ENCODE measurements at places on chromosomes 6 and 20.

DNA sequence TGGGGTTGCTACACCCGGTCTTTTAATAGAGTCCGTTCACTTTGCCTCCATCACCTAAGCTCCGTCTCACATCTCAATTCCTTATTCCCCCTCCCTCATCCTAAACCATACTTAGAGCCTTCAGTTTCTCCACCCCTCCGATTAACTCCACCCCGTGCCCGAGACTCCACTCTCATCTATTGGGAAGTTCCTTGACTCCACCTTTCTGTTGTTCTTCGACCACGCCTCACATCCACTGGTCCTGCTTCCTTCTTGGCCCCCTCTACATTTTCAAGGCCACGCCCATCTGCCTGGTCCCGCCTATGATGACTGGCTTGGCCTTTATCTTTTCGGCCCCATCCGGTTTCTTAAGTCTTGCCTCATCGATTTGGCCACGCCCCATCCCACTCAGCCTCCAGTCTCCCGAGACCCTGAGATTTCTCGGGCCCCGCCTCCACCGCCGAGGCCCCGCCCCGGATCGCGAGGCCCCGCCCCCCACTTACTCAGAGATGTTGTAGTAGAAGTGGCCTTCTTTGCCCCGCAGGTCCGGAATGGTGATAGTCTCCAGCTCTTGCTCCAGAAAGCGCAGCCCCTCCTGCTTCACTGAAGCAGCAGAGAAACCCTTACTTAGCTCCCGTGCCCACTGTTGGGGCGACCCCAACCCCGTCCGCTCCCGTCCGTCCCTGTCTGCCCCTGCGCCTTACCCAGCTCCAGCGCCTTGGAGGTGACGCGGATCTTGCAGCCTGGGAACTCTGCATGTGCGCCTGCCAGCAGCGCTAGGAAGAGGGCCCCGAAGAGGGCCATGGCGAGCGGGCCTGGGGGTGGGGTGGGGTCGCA, 1.1 kb downstream of the PLTP start:
- no peaks in the 10 kb centered on the region for H3K36me3 ChIP-seq
- peaks cover 19% of the 10 kb centered on the region for H3K4me1 ChIP-seq
- DNase-seq, result peak; percentile 92
- H3K27me3 ChIP-seq, result peaks cover 17% of the 10 kb centered on the region

GRCh38 chr6:29992807-29993206, 50.5 kb downstream of the HLA-A start:
- H3K36me3 ChIP-seq, result no peaks in the 10 kb centered on the region
- no peak overlapping the region for H3K4me3 ChIP-seq
- H3K27ac ChIP-seq, result no peak overlapping the region
- no peaks in the 10 kb centered on the region for H3K4me1 ChIP-seq
- DNase-seq, result no peak

DNA sequence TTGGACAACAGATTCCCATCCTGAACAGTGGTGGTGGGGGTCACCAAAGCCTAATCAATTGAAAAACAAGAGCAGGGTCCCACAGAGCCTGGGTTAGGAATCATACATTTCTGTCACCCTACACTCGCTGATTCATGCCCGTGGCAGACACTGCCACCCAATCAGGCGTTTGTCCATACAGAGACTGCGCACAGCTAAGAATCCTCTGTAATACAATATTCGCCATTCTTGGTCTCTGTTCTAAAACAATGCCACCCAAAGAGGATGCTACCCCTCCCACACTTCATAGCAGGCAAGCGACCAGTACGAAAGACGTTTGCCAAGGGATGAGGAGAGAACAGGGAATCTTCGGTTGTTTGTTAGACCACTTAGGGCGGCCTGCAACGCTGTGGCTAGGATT, 28.1 kb upstream of the SLC22A23 start:
- no peaks in the 10 kb centered on the region for H3K36me3 ChIP-seq
- H3K4me1 ChIP-seq, result peaks cover 3% of the 10 kb centered on the region
- no peak for DNase-seq
- H3K4me3 ChIP-seq, result no peak overlapping the region
- peaks cover 20% of the 10 kb centered on the region for H3K27me3 ChIP-seq

DNA sequence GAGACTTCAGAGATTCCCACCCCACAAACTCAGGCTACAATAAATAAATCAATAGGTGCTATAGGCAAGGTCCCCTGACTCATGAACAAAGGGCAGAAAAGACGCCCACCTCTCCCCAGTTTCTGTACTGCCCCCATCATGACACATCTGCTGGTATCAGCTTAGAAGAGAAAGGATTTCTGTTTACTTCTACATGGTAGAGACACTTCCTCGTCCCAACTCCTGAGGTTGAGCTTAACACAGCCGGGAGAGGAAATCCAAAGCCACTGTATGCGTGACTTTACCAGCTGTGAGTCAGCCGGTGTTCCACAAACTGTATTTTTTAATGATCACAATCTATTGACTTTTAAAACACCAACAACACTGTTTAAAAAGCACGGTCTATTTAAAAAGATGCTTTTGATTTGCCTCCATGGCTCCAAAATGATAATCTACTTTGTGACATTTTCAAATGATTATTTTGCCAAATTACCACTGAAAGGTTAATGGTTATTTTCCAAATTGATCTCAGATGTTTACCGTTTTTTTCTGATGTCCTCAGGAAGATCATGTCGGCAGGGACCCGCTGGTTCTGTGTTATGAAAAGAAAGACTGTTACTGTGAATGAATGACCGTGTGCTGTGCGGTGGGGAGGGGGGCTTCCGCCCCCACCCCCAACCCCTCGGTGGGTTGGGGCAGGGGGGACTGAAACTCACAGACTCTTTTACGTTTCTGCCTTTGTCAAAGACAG, 72.5 kb downstream of the ATP9A start:
- H3K4me1 ChIP-seq, result peaks cover 11% of the 10 kb centered on the region
- no peak overlapping the region for H3K27ac ChIP-seq
- no peak for DNase-seq
- peaks cover 29% of the 10 kb centered on the region for H3K27me3 ChIP-seq

GRCh38 chr6:37007340-37008043, 2.0 kb downstream of the FGD2 start:
- no peak overlapping the region for H3K4me3 ChIP-seq
- no peaks in the 10 kb centered on the region for H3K36me3 ChIP-seq
- H3K27me3 ChIP-seq, result no peaks in the 10 kb centered on the region
- no peak for DNase-seq

DNA sequence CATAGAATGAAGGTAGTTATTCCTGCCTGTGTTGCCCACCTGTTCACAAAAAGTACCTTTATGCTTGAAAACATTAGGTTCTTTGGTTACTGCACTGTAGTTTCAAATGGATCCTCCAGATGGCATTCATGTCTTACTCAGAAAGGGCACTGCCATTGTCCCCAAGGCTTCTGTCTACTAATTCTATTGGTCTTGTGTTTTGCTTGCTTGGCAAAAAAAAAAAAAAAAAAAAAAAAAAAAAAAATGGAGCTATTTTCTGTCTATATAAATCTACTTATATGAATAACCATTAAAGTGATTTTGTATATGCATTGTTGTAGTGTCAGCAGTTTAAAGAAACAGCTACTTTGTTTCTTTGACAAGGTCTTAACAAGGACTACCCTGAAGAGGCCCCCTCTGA, 12.7 kb upstream of the EFHC1 start:
- H3K4me1 ChIP-seq, result peaks cover 5% of the 10 kb centered on the region
- DNase-seq, result no peak
- peaks cover 1% of the 10 kb centered on the region for H3K27me3 ChIP-seq
- no peak overlapping the region for H3K27ac ChIP-seq

Data from activated CD4-positive, alpha-beta memory T cell treated with anti-CD3 and anti-CD28 coated beads, Interleukin-2, amount 10 ng/mL, durations not matched to agents 7 days and 5 days (primary cell).